Activated CD8-positive, alpha-beta memory T cell treated with anti-CD3 and anti-CD28 coated beads, Interleukin-2, amount 50 U/mL, for 48 hours (primary cell): ENCODE measurements at places on chromosomes 7 and 10.

GRCh38 chr7:159172400-159172799, 27.7 kb upstream of the VIPR2 start:
- DNase-seq: no peak

GRCh38 chr7:18499407-18500177, 4.0 kb downstream of the HDAC9 start:
- DNase-seq: no peak

DNA sequence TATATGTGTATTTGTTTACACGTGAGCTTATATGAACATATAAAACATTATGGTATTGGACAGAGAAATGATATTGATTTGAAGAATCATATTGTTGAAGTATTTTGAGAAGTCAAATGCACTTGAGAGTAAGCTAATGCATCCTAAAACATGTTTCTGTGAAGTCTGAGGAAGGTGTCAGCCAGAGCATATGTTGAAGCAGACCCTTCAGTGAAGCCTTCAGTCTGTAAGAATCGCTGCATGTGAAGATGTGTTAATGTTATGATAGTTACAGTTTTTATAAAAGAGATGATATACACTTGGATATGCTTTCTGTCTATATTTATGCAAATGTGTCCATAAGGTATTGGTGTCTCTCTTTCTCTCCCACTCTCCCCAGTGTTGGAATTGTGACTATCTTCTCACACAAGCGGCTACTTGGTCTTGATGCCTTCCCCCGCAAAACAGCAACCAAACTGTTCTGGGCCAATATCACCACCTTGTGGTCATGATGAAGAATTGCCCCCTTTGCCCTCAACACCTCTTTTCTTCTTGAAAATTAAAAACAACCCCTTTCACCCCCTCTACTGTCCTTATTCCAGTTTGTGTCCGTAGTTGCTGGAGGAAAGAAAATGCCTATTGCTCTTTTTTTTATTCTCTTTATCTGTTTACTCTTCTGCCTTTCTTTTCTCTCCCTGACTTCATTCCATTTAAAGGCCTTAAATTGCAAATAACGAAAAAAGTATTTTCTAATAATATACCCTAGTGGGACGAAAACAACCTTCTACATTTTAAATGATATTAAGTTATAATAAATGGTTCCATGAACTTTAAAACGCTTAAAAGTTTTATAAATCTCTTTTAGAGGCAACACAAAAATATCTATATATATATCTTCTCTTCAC, 64.9 kb downstream of the IKZF1 start:
- no peak for DNase-seq

DNA sequence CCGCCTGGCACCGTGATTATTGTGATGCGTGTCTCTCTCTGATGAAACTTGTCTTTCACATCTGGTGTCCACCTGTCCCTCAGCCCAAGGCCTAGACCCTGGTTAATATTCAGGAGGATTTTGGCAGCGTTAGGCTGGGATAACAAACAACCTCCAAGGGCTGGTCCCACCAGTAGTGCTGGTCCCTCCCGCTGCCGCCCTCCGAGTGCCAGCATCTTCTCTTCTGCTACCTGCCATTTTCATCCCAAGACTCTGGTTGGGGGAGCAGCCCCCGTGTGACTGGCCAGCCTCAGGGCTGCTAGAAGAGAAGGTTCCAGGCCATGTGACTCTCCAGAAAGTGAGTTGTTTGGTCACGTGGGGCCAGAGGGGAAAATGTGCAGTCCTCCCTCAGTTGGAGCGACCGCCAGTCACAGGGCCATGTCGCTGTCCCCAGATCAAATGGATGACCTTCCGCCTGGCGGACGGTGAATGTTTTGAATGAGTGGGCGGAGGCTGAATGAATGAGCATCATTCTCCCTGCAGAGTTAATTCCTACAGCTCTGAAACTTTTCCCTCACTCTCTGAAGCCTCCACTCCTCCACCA, 479.9 kb upstream of the FOXK1 start:
- DNase-seq: no peak

DNA sequence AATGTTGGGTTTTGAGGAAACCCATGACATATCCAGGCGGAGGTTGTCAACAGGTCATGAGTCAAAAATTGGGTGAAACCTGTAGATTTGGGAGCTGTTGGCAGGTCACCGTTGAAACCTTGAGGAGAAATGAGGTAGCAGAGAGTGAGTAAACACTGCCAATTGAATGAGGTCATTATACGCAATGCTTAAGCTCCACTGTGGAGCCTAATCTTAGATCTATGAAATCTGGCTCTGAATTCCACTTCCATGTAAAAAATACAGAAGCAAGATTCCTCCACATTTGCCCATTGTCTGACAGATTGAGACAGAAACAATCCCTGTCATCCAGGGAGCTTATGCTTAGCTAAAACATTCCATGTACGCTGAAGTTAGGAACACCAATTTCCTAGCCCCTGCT, 76.0 kb upstream of the IL6 start:
- no peak for DNase-seq

DNA sequence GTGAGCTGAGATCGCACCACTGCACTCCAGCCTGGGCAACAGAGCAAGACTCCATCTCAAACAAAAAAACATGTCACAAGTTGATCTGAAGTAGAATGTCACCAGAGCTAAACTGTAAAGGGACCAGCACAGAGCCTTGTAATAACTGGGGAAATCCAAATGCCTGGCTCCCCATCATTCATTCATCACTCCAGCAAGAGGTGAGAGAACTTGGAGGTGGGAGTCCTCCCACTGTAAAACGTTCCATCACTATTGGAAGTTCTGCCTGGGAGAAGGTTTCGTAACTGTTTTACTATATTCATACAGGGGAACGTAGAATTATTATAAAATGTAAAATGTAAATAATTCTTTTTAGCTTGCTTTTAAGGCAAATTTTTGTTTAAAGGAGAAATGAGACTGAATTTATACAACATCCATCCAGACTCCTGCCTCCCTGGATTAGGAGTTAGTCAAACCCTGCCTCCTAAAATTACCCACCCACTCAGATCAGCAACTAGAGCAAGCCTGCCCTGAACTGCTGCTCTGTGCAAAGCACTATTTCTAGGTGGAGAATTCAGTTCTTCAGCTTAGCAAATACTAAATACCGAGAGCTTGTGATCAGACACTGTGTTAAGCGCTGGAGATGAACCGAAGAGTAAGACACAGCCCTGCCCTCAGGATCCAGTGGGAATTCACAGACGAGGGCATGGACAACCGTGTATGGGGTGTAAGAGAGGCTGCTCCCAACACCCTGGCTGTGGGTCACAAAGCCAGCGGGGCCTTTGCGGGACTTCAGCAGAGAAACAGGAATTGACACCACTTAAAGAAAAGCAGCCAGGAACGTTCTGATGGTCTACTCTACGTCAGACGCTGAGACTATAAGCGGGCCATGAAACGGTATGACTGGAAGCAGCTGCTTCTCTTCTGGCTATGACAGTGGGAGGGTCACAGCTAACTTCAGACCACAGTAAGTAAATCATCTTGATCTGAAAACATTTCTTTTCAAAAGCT, 208.3 kb downstream of the ZMYND11 start:
- DNase-seq: peak; percentile 48

DNA sequence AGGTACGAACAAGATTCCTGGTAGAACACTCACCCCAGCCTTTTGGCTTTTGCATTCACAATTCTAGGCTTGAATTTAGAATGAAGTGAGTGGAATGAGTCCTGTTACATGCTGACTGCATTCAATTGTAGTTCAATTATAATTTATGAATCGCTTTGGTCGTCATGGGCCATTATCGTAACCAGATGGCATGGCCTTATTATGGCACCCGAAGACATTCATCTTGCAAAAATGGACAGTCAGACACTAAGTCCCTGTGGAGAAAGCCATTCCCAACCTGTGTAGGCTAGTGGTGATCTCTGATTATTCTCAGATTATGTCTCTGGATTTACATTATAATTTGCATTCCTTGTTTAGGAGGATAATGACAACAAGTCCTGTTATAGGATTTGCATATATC, 292.4 kb upstream of the NPSR1 start:
- DNase-seq: no peak

DNA sequence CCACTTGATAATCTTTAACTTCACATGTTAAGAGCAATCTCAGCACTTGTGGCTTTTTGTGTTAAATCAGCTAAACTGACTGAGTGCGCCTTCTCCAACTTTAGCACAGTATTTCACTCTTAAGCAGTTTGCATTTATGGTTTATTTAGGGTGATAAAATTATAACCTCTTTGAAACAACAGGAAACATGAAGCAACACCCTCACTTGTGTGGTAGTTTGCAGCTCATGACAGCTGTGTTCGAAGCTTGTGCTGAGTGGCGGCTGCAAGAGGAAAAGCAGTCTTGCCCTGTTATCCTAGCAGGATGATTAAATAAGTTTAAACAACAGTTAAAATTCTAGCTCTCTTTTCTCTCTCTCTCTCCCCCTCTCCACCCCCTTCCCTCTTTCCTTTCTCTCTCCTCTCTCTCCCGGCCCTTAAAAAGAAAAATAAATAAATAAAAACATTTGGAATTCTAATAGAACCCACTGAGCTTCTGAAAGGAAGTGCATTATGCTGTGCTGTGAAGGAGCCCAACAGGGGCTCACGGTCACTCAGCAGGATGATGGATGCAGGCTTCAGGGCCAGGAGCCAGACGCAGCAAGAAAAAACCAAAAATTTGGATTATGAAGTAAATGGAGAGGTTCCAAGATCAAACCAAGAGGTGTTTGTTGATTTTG, 25.2 kb downstream of the OGDH start:
- no peak for DNase-seq

GRCh38 chr10:131184503-131184902, 127.0 kb downstream of the TCERG1L start:
- DNase-seq: peak; percentile 22

DNA sequence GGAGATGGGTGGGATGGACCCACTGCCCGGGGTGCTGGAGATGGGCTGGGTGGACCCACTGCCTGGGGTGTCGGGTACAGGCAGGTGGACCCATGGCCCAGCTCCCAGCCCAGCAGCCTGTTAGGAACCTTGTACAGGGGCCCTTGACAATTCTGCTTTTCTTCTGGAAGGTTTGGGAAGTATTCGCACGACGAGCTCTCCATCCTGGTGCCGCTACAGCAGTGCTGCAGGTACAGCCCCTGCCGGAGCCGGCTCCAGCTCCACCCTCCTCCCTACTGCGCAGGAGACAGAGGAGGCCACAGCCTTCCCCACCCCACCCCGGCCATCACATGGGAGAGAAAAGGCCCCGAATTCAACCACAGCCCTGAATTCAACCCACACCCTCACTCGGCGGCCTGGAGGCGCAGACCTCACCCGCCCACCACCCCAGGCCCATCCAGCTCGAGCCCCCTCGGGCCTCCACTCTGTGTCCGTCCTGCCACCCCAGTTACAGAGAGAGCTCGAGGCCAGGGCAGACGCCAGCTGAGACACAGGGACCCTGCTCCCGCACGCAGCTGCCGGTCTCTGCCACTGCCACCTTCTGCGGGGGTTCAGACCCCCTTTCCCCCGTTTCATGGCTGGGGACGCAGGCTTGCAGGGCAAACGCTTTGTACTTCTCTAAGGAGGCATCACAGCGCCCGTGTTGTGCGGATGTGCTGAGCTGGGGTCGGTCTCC, 31.3 kb upstream of the FOXL3 start:
- DNase-seq: no peak

- no peak for DNase-seq
Observed at GRCh38 chr10:550665-551372, 138.6 kb downstream of the DIP2C start.

DNA sequence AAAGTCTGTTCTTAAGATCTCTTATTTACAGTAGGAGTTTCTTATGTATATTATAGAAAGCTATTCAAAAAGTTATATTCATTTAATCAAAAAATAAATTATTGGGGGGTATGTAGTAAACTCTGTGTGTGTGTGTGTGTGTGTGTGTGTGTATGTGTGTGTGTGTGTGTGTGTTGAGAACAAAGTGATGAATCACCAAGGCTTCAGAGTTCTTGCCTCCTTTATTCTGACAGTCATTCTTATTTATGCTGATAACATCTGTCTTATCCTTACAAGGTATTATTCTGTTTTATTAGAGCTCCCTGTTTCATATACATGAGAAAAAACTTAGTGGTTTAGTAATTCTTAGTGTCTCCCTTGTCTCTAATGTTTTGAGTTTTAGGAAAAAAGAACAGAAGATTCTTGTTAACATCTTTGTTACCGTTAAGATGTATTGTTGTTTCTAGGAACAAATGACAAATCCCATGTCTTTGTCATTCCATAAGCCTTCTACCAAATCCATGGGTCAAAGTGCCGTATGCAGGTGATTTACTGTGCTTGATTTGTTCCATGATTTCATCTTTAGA, 424.0 kb downstream of the EXOC4 start:
- DNase-seq: no peak

- DNase-seq: no peak
Observed at GRCh38 chr10:123766012-123766411, 99.9 kb downstream of the GPR26 start.

- DNase-seq: no peak
Observed at GRCh38 chr7:37635346-37635745, 48.2 kb upstream of the GPR141 start.

- DNase-seq: no peak
Observed at GRCh38 chr10:114806562-114807391, 14.8 kb upstream of the FHIP2A start.

- no peak for DNase-seq
Observed at GRCh38 chr7:103660455-103661371, 214.7 kb upstream of the SLC26A5 start.

DNA sequence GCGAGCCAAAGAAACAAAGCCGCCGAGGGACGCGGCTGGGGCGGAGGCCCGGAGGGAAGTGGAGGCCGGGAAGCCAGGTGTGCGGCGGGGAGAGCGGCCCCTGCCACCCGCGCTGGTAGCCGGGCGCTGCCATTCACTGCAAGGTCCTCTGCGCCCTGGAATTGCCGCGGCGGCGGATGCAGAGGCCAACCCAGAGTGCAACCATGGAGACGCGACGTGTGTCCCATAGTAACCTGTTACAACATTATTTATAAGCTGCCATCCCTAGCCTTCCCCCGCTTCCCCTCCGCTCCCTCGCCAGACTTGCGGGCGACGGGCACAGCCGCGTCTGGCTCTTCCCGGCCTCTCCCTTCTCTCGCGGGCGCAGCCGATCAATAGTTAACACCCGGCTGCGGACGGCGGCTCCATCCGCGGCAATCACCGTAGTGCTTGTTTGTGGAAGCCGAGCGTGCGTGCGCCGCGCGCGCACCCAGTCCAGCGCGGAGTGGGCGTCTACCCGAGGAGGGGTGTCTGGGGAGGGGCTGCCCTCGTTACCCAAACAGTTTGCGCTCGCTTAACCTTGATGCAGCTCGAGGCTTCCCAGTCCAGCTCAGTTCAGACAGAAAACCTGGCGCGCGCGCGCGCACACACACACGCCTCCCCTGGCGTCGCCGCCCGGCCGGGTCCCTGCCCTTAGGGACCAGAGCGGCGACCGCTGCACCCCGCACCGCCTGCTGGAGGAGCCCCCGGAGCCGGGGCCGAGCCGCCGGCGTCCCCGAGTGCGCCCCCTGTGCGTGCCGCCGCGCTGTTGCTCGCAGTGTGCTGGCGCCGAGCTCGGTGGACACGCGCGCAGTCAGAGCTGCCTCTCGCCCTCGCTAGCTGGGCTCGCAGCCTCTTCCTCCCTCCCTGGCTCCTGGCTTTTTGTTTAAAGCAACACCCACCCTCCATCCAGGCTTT, 165.4 kb upstream of the DPP6 start:
- DNase-seq: no peak

GRCh38 chr10:61905837-61906561, 4.5 kb downstream of the ARID5B start:
- no peak for DNase-seq
